ENCODE measurements at places on chromosomes 16 and 17.

GRCh38 chr17:38456031-38456815 is 28.0 kb downstream of the ARHGAP23 start:
- no peak for DNase-seq

DNA sequence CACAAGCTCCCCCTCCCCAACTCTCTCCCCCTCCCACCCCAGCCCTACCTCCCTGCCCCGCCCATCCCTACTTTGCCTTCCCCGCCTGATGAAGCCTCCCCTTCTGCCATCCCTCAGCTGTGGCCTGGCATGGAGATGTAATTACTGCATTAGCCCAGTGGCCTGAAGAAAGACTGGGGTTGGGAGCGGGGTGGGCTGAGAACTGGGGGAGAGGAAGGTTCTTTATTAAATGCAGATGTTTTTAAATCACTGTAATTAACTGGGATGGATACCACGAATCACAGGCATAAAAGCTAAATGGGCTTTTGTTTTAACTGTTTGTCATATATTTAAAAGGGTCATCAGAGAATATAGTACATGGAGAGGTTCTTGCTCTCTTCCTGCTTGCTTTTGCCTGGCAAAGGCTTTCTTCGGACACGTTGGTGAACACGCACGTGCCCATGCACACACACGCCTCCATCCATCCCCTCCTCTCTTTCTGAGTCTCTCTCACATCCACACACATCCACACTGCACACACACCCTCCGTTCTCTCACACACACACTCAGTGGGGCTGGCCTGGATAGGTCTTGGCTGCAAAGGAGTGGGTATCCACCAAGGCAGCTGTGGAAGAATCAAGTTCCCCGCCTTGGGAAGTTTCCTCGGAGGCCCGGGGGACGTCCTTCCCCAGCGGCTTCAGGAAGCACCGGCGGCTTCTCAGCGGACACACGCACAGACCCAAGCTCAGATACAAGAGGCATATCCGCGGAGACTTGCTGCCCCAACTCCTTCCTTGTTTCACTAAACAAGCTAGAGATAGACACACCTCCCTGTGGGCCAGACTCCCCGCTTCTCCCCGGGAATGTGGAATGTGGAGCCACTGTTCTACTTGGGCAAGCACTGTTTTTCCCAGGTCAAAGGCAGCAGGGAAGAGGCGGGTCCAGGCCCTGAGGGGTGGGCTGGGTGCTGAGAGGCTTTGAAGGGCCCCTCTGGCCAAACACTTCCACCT is 27.4 kb upstream of the TNRC6C start:
- DNase-seq, result no peak

DNA sequence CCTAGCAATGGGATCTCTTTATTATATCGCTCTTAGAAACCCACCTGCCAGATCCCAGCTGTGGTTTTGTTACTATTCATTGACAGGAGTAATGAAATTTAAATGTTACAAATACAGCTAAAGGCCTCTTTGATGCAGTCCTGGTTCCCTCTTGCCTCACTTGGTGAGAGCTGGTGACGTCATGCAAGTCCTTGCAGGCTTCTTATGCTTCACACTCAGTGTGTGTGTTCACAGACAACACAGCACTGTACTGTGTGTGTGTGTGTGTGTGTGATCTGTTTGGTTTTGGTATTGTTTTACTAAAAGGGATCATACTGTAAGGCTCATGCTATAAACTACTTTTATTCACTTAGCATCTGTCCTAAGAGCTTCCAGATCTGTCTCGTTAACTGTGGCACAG is 75.0 kb downstream of the USP22 start:
- no peak for DNase-seq

DNA sequence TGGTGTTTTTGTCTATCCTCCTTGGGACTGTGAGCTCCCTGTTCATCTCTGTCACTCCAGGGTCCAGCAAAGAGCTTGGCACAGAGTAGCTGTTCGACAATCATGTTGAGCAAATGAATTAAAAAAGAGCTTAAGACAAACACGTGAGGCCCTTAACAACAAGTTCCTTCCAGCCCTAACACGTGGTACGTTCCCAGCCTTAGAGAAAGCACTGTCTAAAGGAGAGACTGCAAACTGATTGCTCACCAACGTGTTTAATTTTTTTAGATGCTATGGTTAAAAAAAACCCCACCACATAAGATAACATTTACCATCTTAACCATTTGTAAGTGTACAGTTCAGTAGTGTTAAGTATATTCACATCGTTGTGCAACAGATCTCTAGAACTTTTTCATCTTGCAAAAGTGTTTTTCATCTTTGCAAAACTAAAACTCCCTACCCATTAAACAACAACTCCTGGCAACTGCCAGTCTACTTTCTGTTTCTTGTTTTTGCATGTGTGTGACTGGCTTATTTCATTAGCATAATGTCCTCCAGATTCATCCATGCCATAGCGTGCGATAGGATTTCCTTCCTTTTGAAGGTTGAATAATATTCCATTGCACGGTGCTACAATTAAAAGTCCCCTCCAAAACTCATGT is 28.2 kb downstream of the LAT start:
- no peak for DNase-seq

DNA sequence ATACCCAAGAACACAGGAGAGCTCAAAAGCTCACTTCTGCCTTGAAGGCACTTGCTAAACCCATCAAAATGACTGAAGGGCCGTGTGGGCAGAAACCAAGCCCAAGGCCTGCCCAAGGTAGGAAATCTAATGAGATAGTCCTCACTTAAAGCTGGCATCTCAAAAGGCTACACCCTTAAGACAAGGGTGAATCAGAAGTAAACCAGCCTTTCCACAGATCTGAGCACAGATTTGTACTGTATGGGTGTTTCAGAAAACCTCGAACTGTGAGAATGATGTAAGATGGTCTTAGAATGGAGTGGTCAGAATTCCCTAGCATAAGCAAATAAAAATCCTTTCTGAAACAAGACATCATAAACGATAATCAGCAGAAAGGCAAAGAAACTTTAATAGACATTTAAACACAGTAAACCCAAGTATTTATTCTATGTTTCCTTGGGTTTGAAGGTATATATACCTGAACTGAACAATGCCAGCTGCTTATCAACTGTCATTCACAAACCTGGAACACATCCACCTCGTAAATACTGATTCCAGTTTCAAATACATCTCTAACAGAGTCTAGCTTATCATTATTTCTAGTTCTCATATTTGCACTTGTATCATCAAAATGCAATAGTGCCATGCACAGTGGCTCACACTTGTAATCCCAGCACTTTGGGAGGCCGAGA is 37.8 kb downstream of the GLG1 start:
- no peak for DNase-seq

- peak; percentile 35 for DNase-seq
Observed at GRCh38 chr17:70144260-70144846, 25.0 kb upstream of the KCNJ2 start.

Data from NAMALWA (cell line).